Activated effector memory CD4-positive, alpha-beta T cell treated with Interleukin-2 at 50 U/mL for 16 hours (primary cell): ENCODE measurements at places on chromosomes 11 and 22.

GRCh38 chr11:115599125-115599524 lies 94.9 kb upstream of the CADM1 start:
- DNase-seq = no peak

DNA sequence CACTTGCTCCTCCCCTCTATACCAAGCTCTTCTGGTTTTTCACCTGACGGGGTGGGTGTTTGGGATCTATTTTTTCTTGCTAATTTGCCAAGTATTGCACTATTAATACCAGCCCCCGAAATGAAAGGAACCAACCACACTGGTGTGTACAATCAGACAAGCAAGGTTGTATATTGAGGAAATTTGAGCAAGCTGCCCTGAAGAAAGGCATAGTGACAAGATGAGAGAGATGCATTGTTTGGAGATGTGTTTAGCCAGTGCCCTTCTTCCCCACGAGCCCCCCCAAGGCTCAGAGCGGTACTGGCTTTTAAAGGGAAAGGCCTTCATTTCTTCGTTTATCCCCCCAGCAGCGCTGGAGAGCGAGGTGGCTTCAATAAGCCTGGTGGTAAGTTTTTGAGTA lies 15.2 kb upstream of the GAS2L1 start:
- no peak for DNase-seq

DNA sequence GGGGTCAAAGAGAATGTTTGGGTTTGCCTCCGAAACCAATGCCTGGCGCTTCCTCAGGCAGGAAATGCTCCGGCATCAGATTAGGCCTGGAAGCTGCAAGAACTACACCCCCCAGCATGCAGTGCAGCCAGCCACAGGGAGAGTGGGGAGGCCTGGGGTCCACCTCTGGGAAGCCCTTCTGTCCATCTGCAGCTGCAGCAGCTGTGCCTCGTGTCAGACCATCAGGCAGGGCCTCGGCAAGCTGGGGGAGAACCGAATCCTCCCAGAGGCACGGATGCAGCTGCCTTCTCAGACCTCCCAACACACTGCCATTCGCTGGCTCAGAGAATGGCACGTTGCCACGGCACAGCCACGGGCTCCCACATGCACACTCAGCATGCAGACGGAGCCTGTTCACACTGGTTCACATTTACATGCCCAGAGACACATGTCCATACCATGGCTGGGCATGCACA lies 57.4 kb downstream of the NECTIN1 start:
- DNase-seq = no peak

DNA sequence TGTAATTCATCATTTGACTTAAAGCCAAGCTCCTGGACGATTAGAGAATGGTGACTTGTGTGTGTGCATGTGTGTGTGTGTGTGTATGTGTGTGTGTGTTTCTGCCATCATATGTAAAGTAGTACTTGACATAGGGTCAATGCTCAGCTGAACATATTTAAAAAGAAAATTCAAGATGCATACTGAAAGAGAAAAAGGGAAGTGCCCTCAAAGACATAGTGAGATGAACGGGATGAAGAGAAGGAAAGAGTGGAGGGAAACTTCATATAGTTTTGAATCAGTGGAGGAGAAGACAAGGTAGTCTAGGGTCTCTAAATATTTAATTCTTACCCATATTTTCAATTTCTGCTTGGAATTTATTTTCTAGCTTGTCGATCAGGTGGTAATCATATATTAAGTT lies 4.0 kb downstream of the TCN1 start:
- no peak for DNase-seq

DNA sequence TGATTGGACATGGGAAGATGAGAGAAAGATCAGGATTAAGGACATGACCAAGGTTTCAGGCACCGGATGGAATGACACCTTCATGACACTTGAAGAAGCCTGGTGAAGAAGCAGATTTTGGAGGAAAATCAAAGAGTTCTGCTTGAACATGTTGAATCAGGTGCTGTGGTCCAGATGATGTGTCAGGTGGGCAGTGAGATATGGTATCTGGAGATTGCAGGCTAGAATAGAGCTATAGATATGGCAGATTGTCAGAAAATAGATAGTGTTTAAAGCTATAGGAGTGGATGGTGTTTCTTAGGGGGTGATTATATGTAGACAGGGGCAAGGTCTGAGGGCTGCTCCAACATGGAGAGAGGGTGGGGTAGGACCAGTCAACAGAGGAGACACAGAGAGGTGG lies 40.2 kb downstream of the PANX1 start:
- DNase-seq = no peak

DNA sequence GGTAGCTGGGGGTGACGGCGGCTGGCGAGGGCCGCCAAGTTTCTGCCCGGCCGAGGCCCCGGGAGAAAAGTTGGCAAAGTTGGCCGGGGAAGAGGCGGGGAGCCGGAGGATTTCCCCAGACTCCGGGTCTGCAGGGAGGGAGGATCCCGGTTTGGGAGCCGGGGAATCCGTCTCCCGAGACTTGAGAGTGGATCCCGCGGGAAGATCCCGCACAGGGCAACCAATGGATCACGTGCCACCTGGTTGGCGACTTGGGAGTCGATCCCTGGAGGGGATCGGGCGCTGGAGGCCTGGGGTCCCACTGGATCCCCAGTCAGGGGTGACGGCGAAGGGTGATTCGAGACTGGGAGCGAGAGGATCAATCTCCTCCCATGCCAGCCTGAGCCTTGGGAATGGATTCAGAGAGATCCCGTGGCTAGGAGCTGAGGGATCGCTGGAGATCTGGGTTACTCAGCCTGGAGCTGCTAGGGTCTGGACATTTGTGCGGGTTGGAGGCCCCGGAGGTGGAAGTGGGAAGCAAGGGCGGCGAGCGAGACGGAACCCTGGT lies 394 bp downstream of the KIAA1671 start:
- DNase-seq = no peak

- peak; percentile 46 for DNase-seq
Observed at GRCh38 chr11:75562048-75562835, at the start of gene SERPINH1. TSS of gene SERPINH1 (plus strand) at chr11:75562253. CDS start at chr11:75566350, 4,097 bp downstream.

- no peak for DNase-seq
Observed at GRCh38 chr11:121630041-121630440, 177.3 kb upstream of the SORL1-AS1 start.

DNA sequence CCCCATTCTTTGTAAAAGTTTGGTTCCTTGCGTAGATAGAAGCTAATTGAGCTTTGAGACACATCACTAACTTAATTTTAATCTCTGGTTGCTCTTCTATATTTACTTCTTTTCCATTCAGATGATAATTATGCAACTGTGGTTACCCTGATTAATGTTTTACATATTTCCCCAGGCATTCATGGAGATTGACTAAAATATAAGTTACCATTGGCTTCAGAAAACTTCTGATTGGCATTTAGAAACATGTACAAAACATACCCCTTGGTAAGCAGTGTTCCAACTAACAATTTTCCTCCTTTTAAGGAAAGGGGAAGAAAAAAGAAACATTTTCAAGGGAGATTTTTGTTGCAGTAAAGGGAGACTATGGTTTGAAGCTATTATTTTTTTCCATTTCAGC lies 43.9 kb downstream of the FAT3 start:
- no peak for DNase-seq
